ENCODE measurements at places on chromosomes 2 and 18.

DNA sequence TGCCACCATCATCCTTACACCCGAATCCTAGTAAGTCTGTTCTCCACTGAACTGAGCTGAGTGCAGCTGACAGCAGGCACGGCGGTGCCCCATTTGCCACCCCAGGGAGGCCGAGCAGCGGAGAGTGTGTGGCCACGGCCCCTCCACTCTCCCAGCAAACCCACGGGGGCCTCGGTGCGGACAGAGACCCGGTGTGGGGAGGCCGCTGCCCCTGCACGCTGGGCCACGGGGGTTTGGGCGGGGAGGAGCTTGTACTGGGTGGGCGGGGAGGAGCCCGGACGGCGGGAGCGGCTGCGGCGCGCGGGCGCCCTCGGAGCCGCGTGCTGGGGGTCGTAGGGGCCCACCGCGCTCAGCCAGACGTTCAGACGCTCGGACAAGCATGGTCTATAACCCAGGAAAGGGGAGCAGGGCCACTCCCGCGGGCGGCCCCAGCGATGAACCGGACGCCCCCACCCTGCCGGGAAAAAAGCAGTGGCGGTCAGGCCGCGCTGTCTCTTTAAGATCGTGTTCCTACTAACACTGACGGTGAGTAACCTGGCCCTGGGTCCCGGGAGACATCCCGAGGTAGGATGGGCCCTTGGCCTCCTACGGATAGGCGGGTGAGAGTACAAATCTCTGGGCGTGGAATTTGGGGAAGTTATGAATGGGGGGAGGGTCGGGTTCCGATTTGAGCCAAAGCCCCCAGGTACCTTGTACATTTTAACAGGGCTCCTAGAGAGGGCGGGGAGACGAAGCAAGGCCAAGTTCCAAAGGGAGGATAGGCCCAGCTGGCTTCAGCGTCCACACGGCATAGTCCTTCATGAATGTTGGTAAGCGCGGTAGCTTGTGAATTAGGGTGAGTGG, at the start of gene ITPRIPL1:
TSS of gene ITPRIPL1 (plus strand) at position 277 of the 843 bp plus-strand sequence. CDS start at position 800, 523 bp downstream.
- no peak for DNase-seq

GRCh38 chr2:240328526-240328925, 106.9 kb upstream of the GPC1 start:
- DNase-seq = no peak

DNA sequence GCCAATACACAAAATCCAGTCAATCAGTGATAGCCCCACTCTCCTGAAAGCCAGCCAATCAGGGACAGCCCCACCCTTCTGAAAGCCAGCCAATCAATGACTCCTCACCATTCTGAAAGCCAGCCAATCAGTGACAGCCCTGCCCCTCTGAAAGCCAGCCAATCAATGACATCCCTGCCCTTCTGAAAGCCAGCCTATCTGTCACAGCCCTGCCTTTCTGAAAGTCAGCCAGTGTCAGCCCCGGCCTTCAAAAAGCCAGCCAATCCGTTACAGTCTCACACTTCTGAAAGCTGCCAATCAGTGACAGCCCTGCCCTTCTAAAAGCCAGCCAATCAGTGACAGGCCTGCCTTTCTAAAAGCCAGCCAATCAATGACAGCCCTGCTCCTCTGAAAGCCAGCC, 95.9 kb upstream of the HDAC4 start:
- DNase-seq = no peak

DNA sequence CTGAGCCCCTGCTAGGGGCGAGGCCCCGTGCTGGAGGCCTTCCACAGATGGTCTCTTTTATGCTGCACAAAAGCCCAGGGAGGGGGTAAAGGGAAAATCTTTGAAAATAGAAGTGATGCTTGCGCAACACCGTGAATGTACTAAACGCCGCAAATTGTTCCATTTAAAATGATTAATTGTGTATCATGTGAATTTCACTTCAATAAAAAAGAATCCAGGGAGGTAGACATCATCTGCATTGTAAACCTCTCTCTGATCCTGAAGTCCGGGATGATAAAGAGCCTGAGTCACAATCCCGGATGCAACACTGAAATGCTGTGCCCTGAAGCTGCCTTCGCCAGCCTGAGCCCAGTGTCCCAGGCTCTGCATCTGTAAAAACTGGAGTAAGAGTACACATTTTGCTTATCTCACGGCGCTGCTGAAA, 107.7 kb upstream of the PPP1CB start:
- DNase-seq = peak; percentile 85

DNA sequence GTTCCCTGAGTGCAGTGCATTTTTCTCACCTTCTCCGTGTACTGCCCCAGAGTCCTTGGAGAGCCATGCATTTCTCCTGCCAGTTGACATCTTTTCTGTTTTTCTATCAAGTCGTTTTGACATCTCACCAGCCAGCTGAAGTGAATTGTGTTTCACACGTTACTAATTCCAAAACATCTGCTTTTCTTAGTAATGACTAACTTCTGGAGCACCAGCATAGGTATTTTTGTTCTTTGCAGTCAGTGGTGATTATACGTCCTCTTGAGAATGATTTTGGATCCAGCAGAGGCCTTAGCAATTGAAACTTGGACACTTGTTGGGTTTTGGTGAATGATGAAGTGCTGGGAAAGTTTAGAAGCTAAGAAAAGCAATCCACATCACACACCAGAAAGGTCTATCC, 112.5 kb downstream of the PIK3C3 start:
- no peak for DNase-seq

- no peak for DNase-seq
Measured at GRCh38 chr2:150735894-150736498, 248.5 kb upstream of the RND3 start.

DNA sequence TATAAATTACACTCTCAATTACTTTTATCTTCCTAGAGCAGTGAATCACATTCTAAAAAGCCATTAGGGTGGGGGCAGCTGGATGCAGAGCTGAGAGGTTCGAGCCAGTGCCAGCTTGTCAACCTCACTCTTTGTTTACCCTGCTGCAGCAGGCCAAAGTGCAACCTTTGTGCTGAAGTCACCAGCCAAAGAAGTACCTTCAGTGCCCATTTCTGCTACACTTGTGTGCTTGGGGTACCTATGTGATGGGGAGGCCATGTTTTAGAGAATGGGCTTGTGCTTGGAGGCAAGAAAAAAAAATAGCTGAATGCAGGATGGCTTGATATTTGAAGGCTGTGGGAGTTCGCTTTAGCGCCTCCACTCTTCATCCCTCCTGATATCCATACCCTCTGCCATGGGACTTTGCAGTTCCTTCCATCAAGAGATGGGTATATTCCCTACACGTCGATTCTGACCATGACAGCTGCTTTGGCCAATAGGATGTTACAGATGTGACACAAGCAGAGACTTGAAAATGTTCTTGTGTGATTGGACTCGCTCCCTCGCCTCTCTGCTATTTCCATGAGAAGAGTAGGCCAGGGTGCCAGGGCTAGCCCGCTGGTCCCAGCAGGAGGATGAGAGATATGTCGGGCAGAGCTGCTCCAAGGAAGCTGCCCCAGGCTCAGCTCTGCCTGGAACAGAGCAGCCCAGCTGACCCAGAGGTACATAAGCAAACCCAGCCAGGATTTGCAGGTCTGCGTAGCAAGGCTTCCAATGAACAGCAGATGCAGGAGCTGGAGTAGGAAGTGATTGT, 12.7 kb upstream of the FZD5 start:
- DNase-seq = no peak

DNA sequence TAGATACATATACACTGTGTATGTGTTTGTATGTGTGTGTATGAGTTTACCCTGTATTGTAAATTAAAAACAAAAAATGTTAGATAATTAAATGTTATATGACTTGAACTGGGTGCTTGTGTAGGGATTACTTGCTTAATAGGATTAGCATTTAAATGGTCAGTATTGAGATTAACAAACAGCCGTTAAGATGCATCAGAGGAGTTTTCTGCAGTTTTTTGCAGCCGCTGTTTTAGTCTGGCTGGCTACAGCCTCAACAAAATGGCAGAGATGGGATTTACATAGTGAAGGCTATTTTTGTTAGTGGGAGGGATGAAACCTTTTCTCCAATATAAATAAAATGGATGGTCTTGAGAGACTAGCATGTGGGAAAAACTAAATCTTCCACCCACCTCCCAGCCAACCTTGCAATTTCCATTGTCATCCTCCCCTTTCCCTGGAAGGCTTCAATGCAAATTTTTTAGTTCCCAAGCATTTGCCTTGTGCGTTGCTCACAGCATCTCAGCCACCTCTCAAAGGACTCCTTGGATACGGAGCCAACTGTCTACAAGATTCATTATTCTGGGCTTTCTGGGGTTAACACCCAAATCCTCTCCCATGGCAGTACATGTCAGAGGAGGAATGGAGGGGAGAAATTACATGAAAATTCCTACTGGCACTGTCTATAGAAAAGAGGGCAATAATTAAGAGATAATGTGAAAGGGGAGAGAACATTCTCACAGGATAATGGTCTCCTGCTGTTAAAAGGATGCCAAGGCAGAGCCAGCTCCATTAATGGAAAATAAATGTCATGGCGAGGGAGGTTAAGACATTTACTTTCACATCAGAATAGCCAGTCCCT, 351.9 kb downstream of the CDH2 start:
- no peak for DNase-seq

DNA sequence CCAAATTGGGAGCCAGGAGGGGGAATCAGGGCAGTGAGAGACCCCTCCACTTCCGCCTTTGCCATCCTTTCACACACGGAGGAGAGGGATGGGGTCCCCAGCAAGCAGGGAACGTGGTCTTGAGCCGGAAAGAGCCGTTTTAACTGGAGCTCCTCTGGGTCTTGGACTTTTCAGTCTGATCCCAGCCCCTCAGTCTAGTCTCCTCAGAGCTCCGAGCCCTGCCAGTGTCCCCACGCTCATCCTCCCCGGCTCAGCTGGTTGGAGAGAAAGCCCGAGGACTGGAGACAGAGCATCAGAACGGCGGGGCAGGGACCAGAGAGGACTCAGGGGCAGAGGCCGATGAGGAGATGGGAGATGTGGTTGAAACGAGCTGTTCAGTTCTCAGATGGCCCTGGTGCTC, 26.1 kb upstream of the OTOF start:
- DNase-seq = no peak

- DNase-seq = no peak
Measured at GRCh38 chr2:62382122-62382521, 123.9 kb downstream of the TMEM17 start.

DNA sequence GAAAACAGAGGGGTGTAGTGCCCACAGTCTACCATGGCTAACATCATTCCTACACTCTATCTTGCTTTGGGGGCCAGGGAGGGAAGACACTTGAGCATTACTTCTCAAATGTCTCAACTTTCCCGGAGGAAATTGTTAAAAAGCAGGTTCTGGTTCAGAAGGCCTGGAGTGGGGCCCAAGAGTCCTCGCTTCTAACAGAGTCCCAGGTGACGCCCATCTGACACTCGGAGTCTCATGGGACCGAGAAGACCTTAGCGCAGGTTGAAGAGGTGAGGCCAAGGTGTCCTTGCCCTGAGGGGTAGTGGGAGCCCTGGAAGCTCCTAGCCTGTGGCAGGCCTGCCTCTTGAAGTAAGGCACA, 40.1 kb downstream of the ZFP36L2 start:
- no peak for DNase-seq

GRCh38 chr18:58268849-58269248, 224.8 kb downstream of the NEDD4L start:
- DNase-seq = peak; percentile 54

GRCh38 chr2:240818293-240819125, 1.5 kb downstream of the KIF1A start:
- no peak for DNase-seq

DNA sequence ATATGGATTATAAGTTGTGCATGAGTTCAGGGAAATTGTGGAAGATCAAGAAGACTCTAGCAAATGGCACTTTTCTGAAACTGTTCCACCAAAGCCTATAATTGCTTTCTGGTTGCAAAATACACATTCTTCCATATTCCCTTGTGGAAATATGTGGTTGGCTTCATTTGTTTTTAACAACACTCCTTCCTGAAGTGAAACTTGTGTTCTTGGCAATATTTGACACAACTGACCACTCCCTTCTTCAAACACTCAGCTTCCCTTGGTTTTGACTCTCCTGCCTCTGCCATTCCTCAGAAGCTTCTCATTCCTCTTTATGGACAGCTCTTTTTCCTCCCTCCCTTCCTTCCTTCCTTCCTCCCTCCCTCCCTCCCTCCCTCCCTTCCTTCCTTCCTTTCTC, 192.3 kb downstream of the PMAIP1 start:
- peak; percentile 33 for DNase-seq

- no peak for DNase-seq
Measured at GRCh38 chr18:23340661-23341060, 112.4 kb upstream of the RIOK3 start.

- DNase-seq = no peak
Measured at GRCh38 chr2:213219816-213220215, 64.4 kb upstream of the SPAG16 start.

DNA sequence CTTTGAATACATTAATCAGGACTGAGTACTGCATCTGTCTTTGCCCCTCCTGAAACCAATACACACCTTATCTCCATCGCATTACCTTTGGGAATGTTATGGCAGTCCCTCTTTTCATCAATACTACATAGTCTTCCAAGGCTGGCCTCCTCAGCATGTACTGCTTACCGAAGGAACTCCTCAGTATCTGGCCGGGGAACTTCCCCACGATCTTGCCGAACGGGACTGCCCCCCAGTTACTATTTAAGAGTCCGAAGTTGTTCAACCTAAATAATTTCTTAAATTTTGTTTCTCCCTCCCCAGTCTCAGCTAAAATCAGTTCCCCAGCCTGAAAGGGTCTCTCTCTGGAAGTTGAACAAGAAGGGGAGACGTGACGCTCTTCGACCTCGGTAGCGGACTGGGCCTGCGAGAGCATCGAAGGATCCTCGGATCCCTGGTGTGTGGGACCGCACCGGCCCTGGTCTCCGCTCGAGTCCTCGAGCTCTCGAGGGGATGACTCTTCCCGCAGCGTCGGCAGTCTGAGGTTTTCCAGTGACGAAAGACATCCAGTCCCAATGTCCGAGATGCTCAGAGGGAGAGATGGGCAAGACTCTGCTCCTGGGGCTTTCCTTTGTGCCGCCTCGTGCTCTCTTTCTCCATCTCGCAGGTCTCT, 489 bp downstream of the TRMT61B start:
- no peak for DNase-seq

DNA sequence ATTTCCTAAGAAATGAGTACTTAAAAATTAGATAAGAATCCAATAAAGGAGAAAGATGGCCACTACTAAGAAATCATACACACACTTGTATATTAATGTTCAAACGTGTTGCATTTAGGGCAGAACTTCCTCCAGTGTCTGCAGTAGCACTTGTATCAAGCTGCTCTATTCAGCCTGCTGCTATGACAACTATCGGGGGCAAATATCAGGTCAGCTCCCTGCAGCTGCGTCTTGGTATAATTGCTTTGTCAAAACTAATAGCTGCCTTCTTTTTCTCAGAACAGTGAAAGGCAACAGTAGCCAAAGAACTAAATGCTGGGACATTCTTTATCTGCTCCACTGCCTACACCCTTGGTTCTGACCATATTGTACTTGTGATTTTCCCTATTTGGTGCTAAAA, 300.7 kb downstream of the NOL4 start:
- no peak for DNase-seq

GRCh38 chr2:177044671-177045070, 167.9 kb upstream of the HNRNPA3 start:
- DNase-seq = no peak

GRCh38 chr2:55954306-55955035, 30.9 kb upstream of the EFEMP1 start:
- peak; percentile 19 for DNase-seq

All from fibroblast of skin of right quadriceps (primary cell).